Cardiac atrium fibroblast (primary cell): ENCODE measurements at places on chromosomes 1 and 21. TPM values are rescaled to one million over a fixed set of nuclear protein-coding genes. Genes with fewer than 3 reads are reported as not detected.

The CASQ1 gene
- total RNA-seq: not detected in 2 replicates

The CRP gene
- total RNA-seq: not detected in 2 replicates

The RERE gene
- total RNA-seq: 17.5 and 28.7 TPM in 2 replicates

The CD53 gene
- total RNA-seq: 0.36 TPM in 1 of 2 replicates, not detected in the other

The CD1B gene
- not detected in 2 replicates for total RNA-seq

The GBP5 gene
- 0.16 and 0.36 TPM in 2 replicates for total RNA-seq

The PMVK gene
- 6.3 and 11.2 TPM in 2 replicates for total RNA-seq

The TTLL10 gene
- total RNA-seq: not detected in 2 replicates

The FCRL4 gene
- not detected in 2 replicates for total RNA-seq

The KHDC4 gene
- total RNA-seq: 15.1 and 21.3 TPM in 2 replicates

The CCDC27 gene
- not detected in 2 replicates for total RNA-seq

The KCNN3 gene
- total RNA-seq: under 0.01 and 0.16 TPM in 2 replicates

The TBX15 gene
- total RNA-seq: 2.5 and 4.9 TPM in 2 replicates

The ASPM gene
- 6.1 and 8.1 TPM in 2 replicates for total RNA-seq
